ENCODE measurements at places on chromosomes 6 and 20.

GRCh38 chr6:106102034-106102433 is 15.9 kb downstream of the PRDM1 start:
- DNase-seq = no peak

- DNase-seq = no peak
Measured at GRCh38 chr6:132190097-132190814, 211.0 kb downstream of the MOXD1 start.

DNA sequence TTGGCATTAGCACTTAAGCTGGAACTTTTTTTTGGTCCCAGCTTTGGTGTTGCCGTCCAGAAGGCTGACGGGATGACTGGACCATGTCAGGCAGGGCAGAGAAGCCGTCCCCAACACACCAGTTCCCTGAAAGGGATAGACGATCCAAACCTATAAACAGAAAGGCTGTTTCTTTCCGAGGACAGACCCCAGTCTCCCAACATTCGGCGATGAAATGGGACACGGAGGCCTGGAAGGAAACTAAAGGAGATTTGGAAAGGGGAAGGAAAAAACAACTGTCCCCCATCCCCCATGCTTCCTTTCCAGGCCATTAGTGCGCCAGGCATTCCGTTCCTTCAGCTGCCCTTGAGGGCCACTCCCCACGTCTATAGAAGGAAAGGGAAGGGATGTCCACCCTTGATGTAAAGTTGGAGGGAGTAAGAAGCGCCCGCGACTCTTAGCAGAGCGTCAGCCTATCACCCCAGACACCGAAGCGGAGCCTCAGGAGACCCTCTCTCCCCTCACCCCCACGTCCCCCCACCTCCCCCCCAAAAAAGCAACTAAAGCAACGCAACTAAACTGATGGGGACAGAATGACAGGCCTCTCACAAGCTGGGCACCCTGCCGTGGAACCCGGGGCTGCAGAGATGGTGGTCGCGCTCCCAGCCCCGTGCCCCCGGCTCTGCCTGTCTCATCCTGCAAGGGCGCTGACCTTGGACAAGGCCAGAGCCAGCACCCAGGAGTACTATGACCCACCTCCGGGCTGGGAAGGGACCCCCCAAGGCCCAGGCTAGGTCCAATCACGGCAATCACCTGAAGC is 638 bp downstream of the BLCAP start:
- DNase-seq = no peak

DNA sequence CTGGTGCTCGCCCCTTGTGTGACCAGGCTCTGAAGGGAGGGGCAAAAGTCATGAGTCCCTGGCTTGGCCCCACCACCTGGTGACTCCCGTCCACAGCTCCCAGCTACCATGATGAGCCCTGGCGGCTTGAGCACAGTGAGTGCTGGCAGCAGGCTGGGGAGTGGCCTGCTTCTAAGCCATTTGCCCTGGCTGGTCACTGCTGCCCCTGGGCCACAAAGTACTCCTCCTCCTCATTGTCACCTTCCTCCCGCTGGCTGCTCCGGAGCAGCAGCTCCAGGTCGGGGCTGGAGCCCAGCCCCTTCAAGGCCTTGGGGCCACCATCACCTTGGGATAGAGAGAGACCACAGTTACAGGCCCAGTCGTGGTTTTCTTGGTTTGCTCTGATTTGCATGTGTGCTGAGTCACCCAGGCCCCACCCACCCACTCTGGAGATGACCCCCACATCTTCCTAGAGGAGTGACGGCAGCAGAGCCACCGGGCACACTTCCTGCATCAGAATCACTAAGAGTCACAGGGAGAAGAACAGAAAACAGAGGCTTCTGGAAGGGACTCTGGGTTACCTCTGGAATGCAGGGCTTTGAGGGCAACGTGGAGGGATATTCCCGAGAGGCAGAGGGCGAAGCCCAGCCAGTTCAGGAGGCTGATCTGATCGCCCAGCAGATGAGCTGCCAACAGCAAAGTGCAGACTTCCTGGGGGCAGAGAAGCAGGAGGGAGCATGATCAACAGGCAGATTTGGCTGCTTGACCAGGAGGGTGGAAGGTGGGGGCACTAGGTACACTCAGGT is 42.1 kb upstream of the CDH22 start:
- DNase-seq = no peak

DNA sequence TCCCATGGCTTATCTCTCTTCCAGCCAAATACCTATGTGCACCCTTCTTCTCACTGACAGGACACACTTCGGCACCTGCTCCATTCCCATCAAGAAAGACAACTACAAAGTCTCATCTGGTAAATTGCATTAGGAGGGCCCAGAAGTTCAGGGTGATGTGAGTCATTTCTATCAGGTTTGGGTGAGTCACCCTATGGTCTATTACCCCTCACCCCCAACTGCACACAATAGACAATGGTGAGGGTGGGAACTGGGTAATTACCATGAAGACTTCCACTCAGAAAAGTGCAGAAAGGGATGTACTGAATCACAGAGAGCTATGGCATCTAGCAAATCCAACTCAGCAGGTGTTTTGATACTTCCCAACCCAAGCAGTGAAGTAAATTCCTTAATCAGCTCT is 54.8 kb downstream of the OPN5 start:
- no peak for DNase-seq

GRCh38 chr6:41100871-41101287 is 28.1 kb downstream of the NFYA start:
- no peak for DNase-seq

DNA sequence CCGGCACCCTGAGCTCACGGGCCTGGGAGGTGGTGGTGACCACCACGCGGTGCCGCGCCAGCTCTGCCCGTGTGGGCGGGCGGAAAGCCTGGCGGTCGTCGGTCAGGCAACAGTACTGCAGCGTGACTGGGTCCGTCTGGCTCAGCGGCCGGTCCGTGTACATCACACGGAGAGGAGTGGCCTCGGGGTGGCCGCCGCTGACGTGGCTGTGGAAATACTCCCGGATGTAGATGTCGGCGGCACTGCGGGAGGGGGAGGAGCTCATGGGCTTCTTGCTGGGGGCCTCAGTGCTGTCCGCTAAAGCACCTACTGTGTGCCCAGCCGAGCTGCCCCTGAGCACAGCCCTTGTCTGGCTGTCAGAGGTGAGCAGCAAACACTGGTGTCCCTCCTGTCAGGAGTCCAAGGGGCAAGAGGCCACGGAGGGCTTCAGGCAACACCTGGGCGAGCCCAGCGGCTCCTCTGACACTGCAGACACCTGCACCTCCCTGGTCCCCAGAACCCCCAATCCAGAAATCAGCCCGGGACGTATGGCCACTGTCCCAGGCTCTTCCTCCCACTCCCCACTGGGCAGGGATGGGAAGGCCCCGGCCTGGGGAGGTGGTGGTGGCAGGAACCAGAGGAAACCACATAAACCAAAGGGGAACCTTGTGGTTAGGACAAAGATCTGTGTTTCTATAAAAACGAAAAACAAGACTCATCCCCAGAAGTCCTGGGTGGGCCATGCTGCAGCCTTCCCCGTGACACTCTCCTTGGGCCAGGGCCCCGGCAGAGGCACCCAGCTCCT is 6.5 kb downstream of the HELZ2 start:
- DNase-seq = no peak

DNA sequence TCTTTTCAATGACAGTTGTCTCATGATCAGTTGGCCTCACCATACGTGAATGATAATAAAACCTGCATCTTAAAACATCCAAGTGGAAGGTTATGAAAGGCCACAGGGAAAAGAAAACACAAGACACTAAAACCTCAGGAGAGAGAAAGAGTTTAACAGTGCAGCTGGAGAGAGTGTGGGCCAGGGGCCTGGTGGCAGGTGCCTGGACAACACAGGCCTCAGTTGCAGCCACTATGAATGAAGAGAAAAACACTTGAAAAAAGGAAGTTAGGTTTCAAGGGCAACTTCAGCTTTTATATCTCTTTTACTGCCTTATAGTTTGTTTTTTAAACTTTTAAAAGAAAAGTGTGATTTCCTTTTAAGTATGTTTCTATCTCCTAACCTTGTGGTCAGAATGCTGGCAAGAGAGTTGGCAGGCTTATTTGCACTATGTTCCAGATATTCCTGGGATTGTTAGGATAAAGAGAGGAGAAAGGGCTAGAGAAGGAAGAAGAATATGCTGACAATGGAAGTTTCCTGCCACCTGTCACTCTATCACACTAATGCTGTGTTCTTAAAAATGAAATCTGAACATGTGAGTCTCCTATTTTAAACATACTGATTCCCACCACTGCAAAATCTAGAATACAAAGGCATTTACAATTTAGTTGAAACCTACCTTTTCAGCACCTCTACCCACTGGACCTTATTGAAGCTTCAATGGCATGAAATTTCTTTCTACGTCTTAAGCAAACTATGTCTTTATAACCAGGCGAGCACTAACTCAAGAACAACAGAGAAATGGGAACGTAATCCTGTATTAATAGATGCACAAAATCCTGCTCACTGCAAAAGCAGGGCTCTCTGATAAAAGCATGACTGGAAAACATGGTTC is 222.4 kb downstream of the CD83 start:
- no peak for DNase-seq

- no peak for DNase-seq
Measured at GRCh38 chr6:71510057-71510713, 221.6 kb downstream of the OGFRL1 start.

GRCh38 chr6:11851387-11851786 is 72.8 kb upstream of the ADTRP start:
- DNase-seq = no peak

DNA sequence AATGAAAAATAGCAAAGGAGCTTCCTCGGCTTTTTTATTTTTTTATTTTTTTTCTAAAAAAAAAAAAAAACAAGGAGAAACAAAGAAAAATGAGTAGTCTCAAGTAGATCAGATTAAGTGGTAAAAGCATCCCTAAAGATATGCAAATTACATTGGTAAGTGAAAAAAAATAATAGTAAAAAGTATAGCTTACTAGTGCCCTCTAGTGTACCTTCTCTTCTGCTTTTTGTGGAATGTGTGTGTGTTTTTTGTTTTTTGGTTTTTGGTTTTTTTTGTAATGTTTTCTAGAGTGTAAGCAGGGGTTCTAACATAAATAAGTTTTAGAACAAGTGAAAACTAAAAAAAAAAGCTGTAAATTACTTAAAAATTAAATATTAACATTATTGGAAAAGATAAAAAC is 1062.0 kb downstream of the HACE1 start:
- DNase-seq = no peak

GRCh38 chr6:157282284-157282683 is 41.0 kb downstream of the TMEM242 start:
- no peak for DNase-seq

GRCh38 chr6:157514659-157515496 is 133.9 kb downstream of the ZDHHC14 start:
- DNase-seq = no peak

DNA sequence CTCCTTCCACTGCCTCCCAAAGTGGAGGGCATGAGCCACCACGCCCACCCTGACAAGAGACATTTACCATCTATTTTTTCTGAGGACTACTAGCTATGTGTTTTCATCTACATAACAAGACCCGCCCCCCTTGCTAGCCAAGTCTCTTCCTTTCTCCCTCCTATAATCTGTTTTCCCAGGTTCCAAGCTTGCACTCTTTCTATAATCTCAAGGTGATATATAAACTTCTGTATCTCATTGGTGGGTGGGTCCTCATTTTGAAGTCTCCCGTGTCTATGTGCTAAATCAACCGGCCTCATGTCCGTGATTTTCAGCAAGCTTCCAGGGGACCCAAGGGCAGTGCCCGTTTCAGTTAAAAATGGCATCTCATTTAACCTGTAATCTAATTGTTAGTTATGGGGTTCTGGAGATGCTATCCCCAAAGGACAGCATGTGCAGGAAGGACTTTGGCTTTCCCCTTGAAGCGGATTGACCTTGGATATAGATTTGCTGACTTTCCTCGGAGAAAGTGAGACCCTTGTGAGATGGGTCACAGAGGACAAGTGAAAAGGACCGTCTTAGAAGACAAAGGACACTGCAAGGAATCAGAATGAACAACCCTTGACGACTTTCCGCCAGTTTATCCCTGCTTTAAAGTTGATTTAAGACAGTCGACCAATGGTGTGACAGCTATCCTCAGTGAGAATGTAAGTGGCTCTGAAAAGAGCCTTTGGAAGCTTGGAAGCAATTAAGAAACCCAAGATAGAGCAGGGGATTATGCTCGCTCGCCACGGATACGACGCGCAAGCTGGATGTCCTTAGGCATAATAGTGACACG is 22.4 kb downstream of the OR2B2 start:
- DNase-seq = no peak

- no peak for DNase-seq
Measured at GRCh38 chr6:73078333-73078862, 146.9 kb downstream of the KHDC1L start.

GRCh38 chr20:57948180-57948955 is 238.6 kb upstream of the PMEPA1 start:
- DNase-seq = peak; percentile 65
